Prostate gland (tissue), 2 donors: ENCODE measurements at places on chromosomes 1 and 21.

DNA sequence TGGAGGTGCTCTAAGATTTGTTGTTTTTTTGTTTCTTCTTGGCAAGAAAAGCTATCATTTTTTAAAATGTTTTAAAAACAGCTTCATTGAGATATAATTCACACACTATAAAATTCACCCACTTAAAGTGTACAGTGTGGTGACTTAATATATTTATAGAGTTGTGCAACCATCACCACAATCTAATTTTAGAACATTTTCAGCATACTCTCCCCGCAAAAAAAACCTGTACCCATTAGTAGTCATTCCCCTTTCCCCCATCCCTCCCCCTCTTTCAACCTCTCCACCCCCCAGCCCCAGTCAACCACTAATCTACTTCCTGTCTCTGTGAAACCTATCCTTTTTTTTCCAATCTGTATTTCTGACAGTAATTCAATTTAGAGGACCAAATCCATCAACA, 30.6 kb downstream of the ZC3H11B start:
- no peak for DNase-seq

- no peak for DNase-seq
Measured at GRCh38 chr1:200526709-200527612, 93.6 kb downstream of the KIF14 start.

- DNase-seq, result no peak
Measured at GRCh38 chr1:180312926-180313325, 82.9 kb downstream of the LHX4 start.

DNA sequence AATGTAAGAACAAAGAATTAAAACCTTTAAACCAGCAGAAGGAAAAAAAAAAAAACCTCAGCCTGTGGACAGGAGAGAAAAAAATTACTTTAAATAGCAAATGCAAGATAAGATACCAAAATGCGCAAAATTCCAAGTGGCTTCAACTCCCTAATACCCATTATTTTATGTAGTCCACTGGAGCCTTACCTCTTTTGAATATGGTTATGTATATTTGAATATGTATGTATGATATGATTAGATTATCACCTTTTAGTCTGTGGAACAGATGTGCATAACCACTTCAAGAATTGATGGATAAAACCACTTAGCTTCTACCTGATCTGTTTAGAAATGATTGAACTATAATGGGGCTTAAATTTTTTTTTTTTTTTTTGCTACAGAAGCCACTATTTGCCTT, 52.4 kb upstream of the C1orf115 start:
- no peak for DNase-seq

DNA sequence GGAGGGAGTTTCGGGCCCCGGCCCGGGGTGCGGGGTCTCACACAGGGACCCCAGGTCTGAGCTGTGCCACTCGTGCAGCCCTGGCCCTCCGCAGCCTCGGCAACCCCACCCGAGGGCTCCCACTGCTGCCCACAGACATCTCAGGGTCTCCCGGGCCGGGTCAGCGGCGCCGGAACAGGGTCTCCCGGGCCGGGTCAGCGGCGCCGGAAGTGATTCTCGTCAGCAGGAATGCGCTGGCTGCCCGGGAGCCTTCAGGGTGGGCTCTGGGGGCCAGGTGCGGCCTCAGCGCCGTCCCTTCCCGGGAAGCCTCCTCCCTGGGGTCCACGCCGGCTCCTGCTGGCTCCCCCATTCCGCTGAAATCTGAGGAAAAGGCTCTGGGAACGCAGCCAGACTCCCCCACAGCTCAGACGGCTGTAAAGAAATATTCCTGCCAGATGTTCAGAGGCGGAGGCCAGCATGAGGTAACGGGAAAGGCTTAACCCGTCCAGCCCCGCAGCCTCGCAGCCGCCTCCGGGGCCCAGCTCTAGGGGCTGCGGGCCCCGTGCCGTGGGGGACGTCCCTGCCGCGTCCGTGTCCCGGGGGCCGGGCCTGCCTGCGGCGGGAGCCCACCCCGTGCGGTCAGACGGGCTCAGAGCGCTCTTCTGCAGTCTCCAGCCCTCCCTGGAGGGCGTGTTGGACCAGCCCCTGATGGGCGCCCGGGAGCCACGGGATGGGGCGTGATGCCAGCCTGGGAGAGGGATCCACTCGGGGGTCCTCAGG, 8.7 kb upstream of the COL6A1 start:
- no peak for DNase-seq

GRCh38 chr1:40703316-40703715, 11.8 kb downstream of the NFYC start:
- no peak for DNase-seq

- no peak for DNase-seq
Measured at GRCh38 chr1:21594935-21595897, 73.9 kb downstream of the RAP1GAP start.

DNA sequence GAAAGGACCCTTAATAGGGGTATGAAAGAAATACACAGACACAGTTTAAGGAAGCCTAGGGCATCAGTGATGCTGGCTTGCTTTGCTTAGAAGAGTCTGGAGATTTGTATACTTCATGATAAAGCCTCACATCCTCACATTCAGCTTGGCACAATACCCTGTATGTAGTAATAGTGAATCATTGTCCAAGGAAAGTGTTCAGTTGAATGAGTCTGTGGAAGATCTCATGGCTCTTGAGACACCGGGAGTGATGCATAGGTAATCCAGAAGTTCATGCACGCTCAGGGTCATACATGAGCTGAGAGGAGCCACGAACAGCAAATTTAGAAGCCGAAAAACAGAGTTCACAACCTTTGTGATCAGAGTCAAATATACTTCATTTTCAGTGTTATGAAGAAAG, 537.2 kb upstream of the TMPRSS15 start:
- no peak for DNase-seq

DNA sequence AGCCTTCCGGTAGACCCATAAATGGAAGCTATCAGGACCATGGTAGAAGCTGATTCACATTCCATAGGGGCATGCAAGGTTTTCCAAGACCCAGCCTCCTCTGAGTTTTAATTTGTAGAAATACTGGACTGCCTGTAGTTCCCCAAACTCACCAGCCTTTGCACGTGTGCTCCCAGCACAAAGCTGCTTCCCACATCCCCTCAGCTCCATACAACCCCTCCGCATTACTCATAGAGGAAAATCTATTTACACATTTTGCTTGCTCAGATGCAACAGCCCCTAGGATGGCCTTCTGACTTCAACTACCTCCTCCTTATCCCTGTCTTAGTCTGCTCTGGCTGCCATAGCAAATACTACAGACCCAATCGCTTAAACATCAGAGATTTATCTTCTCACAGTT, 336.2 kb downstream of the SETD4 start:
- DNase-seq, result no peak

- peak; percentile 44 for DNase-seq
Measured at GRCh38 chr1:227351443-227351842, 33.2 kb upstream of the CDC42BPA start.

DNA sequence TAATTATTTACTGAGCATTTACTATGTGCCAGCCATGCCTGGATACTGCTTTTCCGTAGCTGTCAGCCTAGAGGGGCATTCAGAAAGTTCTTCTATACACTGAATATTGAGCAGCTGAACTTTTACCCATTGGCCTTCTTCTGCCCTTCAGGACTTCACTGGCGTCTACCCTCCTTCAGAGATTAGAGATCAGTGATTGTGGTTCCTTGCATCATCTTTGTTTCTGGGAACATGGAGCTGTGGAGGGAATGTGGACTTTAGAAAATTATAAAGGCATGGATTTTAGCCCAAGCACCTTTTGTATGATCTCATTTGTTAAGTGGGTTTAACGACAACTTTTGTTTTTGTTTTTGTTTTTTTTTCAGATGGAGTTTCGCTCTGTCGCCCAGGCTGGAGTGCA, 58.7 kb upstream of the POU3F1 start:
- no peak for DNase-seq

GRCh38 chr21:18771845-18772380, 368.3 kb upstream of the TMPRSS15 start:
- DNase-seq, result no peak

DNA sequence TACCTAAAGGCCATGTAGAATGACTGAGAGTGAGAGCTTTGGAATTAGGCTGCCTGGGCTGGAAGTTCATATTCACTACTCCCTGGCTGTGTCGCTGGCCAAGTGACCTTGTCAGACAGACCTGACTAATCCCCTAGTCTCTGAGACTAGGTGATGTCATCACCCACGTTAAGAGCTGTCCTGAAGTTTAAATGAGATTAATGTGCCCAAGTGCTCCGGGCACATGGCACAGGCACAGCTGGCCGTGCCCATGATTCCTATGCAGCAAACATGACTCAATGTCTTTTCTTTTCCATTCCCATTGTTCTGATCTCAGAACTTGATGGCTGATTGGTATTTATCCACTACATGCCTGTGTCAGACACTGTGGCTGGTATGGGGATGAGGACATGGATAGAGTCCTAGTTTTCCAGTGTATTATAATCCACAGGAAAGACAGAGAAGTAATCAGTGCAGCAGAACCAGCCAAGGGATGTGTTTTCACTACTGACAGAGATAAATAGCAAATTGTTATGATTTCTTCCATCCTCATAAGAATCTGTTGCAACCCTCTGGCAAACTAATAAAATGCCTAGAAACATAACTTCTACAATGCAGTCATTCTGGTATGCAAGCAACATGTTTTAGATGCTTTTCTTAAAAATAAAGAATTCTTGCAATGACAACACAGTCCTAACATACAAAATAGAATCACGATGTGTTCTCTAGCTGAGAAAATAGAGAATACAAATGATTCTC, 180.9 kb downstream of the PCP4 start:
- DNase-seq, result no peak

- DNase-seq, result no peak
Measured at GRCh38 chr1:187045371-187045770, 216.6 kb downstream of the PLA2G4A start.

- peak; percentile 14 for DNase-seq
Measured at GRCh38 chr1:198935306-198935921, 296.6 kb downstream of the PTPRC start.

- DNase-seq, result no peak
Measured at GRCh38 chr1:25765923-25766589, 33.9 kb upstream of the SELENON start.

- DNase-seq, result no peak
Measured at GRCh38 chr1:192265516-192266173, 51.1 kb upstream of the RGS21 start.

- DNase-seq, result peak; percentile 21
Measured at GRCh38 chr1:50774759-50775351, 185.2 kb downstream of the FAF1 start.

DNA sequence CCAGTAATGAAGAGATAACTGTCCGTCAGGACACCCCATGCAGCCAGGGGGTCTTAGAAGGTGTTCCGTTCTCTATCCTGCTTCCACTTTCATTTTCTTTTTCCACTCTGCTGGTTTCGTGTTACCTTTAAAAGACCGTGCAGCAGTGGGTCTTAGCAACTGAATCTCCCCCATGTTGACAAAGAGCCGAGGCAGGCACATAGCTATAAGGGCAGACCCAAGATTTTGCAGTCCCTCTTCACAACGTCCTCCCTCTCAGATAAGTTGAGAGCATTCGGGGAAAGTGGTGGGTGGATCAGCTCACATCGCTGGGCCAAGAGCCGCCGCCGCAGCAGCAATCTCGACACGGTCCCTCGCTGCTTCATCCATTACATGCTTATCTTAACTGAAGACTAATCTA, 355.5 kb downstream of the LMO4 start:
- DNase-seq, result peak; percentile 5

- DNase-seq, result no peak
Measured at GRCh38 chr1:155970531-155971167, 7.7 kb downstream of the ARHGEF2 start.

DNA sequence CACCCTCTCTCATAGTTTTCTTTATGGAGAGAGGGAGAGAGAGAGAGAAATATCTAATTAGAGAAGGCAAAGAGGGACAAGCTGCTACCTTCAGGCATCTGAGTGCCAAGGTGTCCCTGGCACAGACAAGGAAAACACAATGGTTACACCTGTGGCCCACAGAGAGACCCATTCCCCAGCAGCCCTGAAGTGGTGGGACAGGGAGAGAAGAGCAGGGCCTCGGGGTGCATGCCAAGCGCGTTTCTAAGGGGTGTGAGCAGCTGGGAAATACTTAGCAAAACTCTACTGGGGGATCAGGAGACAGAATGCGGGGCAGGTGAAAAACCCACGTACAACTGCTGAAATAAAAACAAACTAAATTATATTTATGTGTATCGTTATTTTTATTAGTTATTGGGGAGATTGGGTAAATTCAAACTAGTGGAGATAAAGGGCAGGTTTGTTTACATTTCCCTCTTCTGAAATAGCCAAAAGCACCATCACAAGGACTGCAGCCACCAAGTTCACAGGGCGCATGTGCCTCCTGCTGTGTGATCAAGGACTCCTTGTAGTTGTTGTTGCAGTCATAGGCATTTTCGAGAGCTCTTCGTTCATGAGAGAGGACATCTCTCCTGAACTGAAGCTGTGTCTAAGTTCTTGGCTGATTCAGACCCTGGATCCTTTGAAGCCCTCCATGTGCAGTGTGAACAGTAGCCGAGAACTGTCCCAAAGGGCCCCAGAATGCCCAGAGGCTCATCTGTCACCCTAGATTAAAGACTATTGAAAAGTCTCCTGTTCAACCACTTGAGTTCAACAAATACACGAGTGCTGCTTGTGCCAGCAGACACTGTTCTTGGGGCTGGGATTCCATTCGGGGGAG, 737 bp upstream of the SERPINC1 start:
- no peak for DNase-seq

DNA sequence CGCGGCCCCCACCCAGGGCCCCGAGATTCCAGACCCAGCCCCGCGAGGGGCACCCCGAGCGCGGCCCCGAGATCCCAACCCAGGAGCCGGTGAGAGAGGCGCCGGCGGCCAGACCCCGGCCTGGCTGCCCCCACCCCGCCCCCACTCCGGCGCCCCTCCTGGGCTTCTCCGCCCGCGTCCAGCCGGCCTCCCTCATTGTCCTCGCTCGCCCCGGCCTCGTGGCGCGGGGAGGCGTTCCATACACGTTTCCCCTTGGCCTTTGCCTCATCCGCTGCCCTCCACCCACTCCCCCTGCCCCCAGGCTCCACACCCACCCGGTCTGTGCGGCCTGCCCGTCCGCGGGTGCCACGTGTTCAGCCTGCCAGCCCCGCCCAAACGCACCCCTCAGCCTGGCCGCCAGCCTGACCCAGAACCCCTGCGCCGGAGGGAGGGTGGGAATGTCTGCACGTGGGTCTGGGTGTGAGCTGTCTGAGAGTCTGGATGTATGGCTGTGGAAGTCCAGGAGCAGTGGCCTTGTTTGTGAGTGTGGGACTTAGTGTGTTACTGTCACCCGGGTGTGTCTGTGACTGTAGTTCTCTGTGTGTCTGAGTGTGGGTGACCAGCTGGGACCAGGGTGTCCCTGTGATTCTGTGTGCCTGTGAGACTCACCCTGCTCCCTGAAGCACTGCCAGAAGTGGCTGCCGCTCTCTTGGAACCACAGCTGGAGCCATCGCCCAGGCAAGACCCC, 681 bp downstream of the B4GALT2 start:
- no peak for DNase-seq

- no peak for DNase-seq
Measured at GRCh38 chr1:106907795-106908194, 148.7 kb upstream of the PRMT6 start.
